ENCODE measurements at places on chromosomes 12 and 14.

DNA sequence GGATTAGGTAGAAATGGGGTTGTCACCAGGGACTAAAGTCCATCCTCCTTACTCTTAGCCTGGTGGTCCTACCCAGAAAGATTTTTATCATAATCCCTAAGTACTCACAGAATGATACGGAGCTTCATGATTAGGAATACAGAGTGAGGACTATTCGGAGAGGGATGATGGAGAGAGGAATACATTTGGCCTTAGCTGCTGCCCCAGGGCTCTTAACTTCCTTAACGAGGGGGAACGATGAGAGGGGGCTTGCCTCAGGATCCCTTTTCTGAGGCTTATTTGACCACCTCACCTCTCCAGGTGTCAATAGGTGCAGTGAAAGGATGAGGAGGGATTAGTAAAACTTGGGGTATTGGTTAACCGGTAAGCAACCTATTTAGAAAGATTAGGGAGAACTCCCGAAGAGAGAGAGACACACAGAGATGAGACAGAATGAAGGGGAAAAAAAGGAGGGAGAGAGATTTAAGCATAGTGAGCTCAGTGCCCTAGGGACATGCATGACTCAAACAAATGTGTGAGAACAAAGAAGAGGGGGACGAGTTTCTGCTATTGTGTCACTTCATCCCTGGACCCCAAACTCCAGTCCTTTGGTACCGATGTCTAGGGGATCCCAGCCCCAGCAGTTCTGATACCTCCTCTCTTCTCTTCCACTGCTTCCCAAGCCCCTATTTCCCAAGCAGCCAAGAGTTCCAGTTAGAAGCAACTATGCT, 1.1 kb downstream of the NFE2 start:
- no peak for DNase-seq

DNA sequence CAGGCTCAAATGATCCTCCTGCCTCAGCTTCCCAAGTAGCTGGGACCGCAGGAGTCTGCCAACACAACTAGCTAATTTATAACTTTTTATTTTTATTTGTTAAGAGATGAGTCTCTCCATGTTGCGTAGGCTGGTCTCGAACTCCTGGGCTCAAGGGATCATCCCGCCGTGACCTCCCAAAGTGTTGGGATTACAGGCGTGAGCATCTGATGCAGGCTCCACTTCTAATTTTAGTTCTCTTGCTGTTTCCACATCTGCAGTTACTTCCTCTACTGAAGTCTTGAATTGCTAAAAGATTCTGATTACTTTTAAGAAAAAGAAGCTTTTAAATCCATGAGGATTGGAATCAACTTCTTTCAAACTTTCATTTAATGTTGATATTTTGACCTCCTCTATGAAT, 13.4 kb upstream of the SNX6 start:
- DNase-seq = no peak

GRCh38 chr14:52002542-52002941, 13.2 kb downstream of the RTRAF start:
- DNase-seq = no peak

GRCh38 chr12:7075939-7076338, 15.4 kb downstream of the C1S start:
- no peak for DNase-seq

DNA sequence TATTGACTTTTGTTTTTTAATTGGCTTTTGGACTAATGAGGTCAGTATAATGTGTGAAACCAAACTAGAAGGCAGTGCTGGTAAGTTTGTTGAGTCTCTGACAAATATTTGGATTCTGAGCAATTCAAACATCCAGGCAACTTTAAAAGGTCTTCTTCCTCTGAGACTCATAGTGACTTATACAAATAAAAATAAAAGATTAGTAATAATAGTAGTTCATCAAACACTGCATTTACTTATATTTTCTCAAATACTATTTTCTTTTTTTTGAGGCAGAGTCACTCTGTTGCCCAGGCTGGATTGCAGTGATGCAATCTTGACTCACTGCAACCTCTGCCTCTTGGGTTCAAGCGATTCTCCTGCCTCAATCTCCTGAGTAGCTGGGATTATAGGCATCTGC, 337.9 kb downstream of the DAD1 start:
- no peak for DNase-seq

DNA sequence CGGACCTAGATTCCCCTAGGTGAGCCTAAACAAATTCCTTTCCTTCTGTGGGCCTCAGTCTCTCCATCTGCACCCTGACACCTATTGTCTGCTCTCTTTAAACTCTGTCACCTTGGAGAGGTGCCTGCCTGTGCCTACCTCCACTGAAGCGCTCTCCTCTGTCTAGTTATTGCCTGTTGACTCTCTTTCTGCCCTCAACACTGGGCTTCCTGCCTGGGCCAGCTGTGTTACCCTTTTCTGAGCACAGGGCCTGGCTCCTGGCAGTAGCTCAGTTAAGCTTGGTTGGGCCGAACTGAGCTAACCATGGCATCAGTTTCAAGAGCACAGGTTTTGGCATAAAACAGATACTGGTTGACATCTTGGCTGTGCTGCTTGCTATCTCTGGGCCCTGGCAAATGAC, 43.5 kb downstream of the PRMT8 start:
- peak; percentile 58 for DNase-seq

DNA sequence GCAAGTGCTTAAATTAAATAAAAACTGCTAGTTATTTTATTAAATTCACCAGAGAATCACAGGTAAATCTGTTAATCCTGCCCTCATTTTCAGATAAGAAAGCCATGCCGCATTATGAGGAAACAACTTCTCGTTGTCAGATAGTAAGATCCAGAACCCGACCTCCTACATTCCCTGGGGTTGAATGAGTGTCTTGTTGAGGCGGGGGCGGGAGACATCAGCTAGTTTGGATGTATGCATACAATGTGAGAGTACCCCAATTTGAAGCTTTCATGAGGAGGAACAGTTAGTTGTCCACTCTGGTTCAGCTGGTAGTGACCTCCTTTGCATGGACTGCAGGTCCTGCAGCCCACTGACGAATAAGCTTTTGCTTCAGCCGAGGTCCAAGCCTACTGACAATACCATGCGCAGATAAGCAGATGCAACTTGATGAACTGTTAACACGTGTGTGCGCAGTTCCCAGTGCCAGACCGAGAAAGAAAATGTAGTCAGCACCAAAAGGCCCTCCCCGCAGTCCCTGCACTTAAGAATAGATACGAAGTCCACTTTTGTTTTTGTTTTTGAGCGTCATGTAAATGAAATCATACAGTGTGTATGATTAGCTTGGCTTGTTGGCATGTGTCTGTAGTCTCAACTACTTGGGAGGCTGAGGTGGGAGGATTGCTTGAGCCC, 34.9 kb downstream of the EVL start:
- no peak for DNase-seq

DNA sequence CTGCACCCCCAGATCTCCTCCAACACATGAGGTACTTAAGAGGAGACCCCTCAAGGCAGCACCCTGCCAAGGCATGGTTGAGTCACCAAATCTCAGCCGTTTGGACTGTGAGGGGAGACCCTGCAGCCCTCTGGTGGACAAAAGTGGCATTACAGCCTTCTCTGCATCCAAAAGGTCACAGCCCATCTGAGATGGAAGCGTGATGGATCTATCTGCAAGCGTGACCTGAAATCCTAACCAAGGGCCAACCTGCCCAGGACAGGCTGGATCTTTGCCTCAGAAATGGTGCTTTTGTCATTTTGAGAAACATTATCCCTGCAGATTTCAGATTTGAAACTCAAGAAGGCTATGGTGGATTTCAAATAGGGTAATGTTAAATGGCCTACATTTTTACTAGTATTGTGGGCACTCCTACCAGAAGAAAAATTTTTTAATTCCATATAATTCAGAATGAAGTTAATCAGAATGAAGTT, 23.7 kb upstream of the DHRS4 start:
- peak; percentile 34 for DNase-seq

GRCh38 chr14:21880918-21881317, 207.3 kb upstream of the OR4E1 start:
- no peak for DNase-seq

DNA sequence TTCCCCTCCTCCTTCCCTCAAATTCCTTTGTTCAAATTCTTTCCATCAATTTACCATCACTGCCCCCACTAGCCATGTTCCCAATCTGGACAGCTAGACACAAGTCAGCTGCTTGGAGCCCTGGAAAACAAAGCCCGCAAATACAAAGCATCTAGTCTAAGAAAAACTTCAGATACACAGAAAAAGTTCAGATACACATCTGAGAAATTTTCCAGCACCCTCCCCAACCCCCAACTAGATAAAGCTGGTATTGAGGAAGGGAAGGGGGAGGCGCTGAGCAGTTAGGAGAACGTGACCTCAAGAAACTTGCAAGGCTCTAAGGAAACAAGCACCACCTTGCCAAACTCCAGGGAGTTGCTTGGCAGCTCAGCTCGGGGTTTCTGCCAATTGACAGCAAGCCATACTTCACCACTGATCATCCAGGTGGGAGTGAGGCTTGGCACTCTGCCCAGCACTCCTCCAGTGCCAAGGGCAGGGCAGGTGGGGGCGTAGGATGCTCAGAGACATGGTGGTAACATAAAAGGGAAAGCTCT, 5.1 kb upstream of the CNIH1 start:
- DNase-seq = peak; percentile 46

- peak; percentile 88 for DNase-seq
Measured at GRCh38 chr12:18250313-18250916, 10.9 kb upstream of the PIK3C2G start.

- no peak for DNase-seq
Measured at GRCh38 chr12:15206338-15206737, 14.9 kb downstream of the RERG start.

DNA sequence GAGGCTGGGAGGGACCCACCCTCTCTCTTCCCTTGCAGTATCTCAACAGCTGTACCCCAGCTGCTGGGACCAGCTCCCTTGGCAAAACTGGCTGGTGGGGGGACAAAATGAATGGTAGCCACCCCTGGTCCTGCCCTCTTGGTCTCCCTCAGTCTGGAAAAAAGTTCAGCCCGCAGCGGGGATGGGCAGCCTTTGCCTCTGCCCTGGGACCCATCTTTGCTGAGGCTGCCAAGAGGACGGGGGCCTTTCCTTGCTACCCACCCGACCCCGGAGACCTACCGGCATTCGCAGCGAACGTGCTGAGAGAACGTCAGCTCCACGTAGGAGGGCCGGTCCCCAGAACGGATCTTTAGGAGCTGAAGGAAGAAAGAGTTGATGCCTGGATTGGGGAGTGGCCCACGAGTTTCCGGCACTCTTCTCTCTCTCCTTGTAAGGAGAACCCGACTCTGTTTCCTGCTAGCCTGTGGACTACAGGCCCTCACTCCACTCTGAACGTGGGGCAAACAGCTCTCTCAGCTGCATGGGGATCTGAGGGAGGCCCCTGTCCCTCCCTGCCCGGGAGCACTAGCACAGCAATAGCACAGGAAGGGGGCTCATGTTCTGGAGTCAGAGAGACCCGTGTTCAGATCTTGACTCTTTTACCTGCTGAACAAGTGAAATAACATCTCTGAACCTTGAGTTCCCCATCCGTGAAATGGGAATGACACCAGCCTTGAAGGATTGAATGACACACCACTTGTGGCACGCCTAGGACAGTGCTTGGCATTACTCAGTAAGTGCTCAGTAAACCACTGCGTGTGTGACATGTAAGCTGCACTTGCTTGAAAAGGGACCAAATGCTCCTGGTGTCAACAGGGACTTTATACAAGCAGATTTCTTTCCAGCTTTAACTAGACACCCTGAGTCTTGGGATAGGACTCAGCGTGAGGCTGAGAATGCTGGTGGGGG, 6.9 kb downstream of the PGF start:
- DNase-seq = no peak

- DNase-seq = no peak
Measured at GRCh38 chr12:68959891-68960464, 27.0 kb upstream of the CPM start.

DNA sequence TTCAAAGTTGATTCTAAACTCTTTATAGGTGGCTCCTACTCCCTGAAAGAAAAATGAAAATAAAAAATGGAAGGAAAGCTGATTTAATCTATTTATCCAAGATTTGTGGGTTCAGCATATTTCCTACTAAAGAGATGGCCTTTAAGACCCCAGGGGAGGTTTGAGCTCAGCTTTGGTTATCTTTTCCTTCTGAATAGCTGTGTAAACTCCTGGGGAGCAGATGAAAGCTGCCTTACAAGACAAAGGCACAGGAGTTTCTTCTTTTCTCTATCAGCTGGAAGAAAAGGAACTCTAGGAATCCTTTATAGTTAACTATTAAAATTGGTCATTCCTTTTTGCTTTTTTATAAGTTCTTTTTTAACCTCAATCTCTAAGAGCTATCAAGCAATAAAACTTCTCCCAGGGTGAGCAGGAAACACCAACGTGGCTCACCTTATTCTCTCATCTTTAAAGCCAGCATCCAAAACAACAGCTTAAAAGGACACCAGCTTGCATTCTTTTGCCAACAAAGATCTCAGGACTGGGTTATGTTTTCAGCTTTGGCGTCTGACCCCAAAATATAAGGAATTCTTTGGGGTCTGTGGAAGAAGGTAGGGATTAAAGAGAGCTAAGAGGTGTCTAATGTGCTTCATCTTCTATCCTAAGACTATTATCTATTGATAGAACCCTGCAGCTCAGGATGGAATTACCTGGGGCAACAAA, 371.7 kb upstream of the KITLG start:
- DNase-seq = no peak

DNA sequence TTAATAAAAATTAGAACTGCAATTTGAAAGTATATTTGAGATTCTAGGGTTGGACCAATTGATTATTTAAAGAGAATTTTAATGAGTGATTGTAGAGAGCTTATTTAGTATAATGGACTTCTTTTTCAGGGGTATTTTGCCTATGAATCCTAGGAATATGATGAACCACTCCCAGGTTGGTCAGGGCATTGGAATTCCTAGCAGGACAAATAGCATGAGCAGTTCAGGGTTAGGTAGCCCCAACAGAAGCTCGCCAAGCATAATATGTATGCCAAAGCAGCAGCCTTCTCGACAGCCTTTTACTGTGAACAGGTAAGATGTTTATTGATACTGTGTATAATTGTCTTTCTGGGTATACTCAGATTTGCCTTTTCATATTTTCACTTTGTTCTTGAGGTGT, 35.9 kb upstream of the KCNMB4 start:
- DNase-seq = no peak

- no peak for DNase-seq
Measured at GRCh38 chr14:68153275-68153674, 333.7 kb downstream of the RAD51B start.

- no peak for DNase-seq
Measured at GRCh38 chr14:54594537-54594936, 27.6 kb downstream of the SAMD4A start.

GRCh38 chr14:89746654-89747053, 207.9 kb downstream of the EFCAB11 start:
- no peak for DNase-seq

DNA sequence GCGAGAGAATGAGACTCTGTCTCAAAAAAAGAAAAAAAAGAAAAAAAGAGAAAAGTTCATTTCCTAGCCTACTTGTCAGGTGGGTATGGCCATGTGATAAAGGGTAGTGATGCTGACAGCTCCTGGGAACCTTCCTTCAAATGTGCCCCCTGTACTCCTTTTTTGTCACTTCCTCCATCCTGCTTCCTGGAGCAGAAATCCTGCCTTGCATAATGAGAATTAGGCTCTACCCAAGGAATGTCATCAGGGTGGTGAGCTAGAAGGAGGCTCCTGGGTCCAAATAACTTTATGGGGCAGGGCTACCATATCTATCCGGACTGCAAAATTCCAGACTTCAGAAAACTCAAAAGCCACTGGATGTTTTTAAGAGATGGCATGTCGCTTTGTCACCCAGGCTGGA, 27.8 kb upstream of the FBXO34 start:
- DNase-seq = no peak
